ENCODE measurements at places on chromosomes 16 and 17. TPM values are rescaled to one million over a fixed set of nuclear protein-coding genes. Genes with fewer than 3 reads are reported as not detected.
A peak's percentile ranks its signal among the peaks of the same experiment; 100 is the strongest.

The KRTAP9-8 gene
- not detected for total RNA-seq

The CCL2 gene
- 11.3 TPM for total RNA-seq

The TRIM37 gene
- 32.4 TPM for total RNA-seq

The CACNG3 gene
- total RNA-seq = not detected

The KRTAP1-5 gene
- total RNA-seq = not detected

The G6PC1 gene
- total RNA-seq = not detected

The NPIPB9 gene
- total RNA-seq = 7.4 TPM

The C17orf67 gene
- total RNA-seq = 1.0 TPM

The KRTAP4-6 gene
- not detected for total RNA-seq

The GNAO1 gene
- 3.9 TPM for total RNA-seq

The KRTAP9-4 gene
- total RNA-seq = not detected

The ITGA3 gene
- 42.2 TPM for total RNA-seq

The SCGB1C2 gene
- total RNA-seq = not detected

The PRSS22 gene
- total RNA-seq = 18.2 TPM

DNA sequence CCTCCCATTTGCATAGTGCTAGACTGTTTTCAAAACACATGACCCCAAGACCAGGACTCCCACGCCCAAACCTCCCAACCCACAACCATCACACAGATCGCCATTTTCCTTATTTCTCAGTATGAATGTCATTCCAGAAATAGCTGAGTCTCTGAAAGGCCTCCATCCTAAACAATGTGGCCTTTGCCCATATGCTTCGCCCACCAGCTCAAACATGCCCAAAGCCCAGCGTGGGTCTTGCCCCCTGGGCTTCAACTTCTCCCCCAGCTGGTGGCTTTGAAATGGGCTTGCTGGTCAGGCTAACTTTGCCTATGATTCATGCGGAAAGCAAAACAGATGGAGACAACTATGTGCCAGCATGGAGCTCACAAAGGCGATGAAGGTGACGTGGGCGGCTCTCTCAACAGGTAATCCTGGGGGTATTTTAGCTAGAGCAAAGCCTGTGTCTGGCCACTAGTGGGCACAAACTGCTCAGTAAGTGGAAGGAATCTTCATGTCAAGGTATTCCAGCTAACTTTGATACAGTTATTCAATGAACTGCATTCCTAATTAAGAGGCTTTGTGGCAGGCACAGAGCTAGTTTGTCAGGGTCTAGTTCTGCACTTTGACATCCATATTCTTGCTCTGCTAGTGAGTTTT lies 17.1 kb downstream of the PMP22 start:
- no peak for DNase-seq

DNA sequence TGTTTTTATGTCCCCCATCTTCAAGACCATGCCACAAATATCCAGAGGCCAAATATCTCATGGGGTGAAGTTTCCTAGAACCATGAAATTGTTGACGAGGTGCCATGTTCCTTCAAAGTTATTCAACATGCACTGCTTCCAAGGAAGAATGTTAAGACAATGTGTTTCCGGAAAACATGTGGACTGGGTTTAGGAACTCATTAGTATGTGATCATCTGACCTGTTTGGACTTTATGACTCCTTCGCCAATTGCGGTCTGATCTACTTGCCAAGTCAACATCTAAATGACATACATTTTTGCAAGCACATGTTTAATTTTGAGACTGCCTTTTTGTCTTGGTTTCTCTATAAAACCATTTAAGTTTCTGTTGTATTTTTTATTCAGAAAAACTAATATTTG lies 234.8 kb downstream of the MAF start:
- DNase-seq = no peak

DNA sequence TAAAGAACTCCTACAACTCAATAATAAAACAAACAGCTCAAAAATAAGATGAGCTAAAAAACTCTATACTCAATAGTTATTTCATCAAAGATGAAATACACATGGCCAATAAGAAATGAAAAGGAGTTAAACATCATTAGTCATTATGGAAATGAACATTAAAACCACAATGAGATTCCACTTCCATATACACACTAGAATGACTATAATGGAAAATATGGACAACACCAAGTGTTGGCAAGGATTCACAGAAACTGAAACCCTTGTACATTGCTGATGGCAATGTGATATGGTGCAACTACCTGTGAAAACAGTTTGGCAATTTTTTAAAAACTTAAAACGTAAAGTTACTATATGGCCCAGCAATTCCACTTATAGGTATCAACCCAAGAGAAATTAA lies 91.4 kb downstream of the GRIN2A start:
- no peak for DNase-seq

- peak; percentile 60 for DNase-seq
Observed at GRCh38 chr17:60390925-60391470, 935 bp downstream of the USP32 start.

GRCh38 chr16:85072076-85072860 lies 40.0 kb downstream of the CIBAR2 start:
- no peak for DNase-seq

- DNase-seq = no peak
Observed at GRCh38 chr17:33949100-33949499, 306.0 kb upstream of the CCL2 start.

DNA sequence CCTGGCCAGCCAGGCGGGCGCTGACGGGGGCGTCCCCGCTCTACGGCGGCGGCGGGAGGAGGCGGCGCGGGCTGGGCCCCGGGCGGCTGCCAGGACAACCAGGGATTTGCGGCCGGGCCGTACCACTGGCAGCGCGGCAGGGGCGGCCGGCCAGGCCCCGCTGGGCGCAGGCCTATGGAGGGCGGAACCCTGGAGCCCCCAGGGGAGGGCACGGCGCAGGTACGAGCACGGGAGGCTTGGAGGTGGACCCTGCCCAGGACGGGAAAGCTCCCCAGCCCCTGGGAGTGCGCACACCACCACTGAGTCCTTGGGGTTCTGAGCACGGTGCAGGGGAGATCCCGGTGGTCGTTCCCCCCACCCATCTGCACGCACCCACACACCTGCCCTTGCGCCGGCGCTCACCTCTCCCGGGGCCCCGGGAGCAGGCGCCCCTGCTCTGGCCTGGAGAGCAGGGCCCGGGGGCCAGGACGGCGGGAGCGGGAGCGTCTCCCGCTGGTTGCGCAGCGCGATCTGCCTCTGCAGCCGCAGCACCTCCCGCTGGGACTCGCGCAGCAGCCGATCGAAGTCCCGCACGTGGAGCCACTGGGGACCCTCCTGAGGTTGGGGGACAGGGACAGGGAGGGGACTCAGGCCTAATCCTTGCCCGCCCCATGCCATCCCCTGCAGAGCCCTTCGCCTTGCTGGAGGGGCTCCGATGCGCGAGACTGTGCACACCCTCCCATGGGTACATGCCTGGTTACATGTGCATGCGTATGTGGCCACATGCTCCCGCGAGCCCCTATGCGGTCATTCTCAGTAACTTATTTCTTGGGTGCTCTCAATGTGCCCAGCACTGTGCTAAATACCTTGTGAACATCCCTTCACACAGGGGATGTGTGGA lies 3.9 kb downstream of the TSPOAP1 start:
- DNase-seq = peak; percentile 68

GRCh38 chr17:74607221-74607620 lies 15.1 kb upstream of the CD300LD start:
- no peak for DNase-seq

DNA sequence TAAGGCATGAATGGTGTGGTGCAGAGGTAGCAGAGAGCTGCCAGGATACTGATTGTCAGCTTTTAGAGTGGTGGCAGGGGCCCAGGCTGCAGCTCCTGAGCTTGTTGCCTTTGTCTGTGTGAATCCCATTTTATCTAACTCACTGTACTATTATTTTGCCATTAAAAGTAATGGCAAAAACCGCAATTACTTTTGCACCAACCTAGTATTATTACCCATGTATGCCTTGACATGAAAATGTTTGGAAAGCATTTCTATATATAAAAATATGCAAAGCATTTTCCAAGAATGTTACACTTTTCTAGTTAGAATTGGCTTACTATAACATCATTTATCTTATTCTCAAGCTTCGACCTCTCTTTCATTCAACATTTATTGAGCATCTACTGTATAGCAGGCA lies 308.1 kb upstream of the MYOCD start:
- no peak for DNase-seq

DNA sequence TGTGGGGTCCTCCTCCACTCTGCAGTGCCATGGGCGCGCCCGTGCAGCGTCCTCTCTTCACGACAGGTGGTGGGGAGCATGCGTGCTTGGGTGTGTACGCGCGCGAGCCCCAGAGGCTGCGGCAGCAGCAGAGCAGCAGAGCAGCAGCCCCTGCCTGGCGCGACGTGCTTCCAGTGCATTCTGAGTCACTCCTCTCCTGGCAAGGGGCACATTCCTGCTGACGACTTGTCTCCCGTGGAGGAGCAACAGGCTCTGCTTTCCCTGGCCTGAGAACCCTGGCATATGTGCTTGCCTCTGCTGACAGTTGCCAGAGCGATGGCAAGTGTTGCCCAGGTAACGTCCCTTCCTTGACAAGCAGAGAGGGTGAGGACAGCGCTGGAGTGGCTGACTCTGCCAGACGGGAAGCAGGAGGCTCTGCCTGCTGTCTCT lies 133.8 kb upstream of the PLCG2 start:
- DNase-seq = peak; percentile 90

DNA sequence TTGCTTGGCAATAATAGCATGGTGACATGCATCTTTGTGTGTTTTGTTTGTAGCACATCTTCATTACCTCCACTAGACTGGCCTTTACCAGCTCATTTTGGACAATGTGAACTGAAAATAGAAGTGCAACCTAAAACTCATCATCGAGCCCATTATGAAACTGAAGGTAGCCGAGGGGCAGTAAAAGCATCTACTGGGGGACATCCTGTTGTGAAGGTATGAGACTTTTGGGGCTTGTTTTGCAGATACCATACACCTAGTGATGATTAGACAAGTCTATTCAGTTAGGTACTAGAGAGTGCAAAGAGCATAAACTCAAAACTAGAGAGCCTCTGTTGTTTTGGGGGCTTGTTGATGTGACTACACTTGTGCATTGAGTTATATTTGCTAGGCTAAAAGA lies 41.2 kb downstream of the NFATC3 start:
- DNase-seq = no peak

DNA sequence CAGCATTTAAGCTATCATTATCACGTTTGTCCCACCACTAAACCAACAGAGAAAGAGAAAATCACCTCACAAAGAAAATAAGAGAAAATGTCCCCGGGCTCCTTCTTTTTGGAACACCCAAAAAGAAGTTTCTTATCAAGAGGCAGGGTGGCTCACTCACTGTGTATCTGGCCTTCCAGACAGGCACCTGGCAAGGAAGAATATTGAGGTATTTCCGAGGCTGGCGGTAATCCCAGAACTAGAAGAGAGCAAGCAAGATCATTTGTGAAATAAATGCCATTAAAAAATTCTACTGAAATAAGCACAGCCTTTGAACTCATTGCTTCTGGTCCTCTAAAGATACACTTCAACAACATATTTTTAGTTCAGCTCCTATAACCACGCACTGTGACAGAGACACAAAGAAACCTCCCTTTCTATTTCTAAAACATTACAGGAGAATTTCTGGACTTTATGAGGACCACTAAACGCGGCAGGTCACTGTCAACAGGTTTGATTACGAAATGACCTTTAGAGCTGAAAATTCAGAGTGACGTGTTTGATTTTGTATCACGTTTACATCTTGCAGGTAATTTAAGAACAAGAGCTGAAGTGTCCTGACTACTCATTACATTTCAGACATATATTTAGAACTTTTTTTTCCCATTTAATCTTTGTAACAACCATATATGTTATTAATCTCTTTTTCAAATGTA lies 61.0 kb downstream of the WDR59 start:
- DNase-seq = no peak

GRCh38 chr16:56675685-56676210 lies 6.1 kb downstream of the MT1H start:
- no peak for DNase-seq

GRCh38 chr16:83603723-83604570 lies 203.8 kb upstream of the HSBP1 start:
- DNase-seq = no peak

DNA sequence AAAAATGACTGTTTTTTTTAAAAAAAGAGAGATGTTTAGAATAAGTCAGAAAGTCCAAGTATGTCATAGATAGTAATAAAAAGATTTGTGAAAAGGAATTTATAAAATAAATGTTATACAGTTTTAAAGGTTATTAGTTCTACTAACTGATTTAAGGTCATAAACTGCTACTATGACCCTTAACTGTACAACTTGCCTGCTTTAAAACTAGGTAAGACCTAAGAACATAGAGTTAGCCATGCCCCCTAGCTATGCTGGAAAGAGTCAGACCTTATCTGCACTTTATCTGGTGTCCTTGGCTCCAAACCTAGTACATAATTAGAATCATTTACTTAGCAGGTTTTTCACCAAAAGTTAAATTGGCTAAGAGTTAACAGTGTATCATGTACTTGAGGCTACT lies 23.5 kb upstream of the SLC6A2 start:
- no peak for DNase-seq

DNA sequence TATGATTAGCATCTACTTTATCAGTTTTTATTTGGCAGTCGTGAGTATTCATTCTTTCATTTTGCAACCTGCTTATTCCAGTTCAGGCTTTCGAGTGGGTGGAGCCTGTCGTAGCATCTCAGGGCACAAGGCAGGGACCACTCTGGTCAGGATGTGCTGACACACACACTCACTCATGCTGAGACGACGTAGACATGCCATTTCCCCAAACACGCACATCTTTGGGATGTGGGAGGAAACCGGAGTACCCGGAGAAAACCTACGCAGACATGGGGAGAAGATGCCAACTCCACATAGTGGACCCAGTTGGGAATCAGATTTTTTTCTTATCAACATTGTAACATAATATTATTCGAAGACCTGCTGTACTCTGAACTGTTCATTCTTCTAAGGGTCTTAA lies 756.5 kb upstream of the RBFOX1 start:
- DNase-seq = no peak

DNA sequence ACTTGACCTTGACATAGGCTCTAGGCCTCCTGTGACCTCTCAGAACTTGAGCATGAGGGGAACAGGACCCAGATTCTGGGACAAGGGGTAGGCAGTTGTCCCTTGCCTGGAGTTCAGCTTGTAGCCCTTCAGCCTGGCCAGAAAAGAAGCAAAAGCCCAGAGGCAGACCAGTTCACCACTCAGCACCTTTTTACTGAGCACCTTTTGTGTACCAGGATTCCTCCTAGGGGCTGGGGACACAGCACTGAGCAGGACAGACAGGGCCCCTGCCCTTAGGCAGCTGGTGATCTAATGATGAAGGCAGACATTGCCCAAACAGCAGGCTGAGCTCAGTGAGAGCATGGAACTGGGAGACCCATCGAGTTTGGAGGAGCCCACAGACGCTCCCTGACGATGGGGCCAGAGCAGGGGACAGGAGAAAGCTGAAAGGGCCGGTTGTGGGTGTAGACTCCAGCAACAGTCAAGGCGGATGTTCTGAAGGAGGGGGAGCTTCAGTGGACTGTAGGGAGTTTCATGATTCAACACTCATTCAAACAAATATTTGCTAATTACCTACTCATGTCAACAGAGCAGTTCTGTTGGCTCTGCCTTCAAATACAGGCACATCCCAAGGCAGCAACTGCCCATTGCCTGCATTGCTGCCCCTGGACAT lies 32.0 kb downstream of the SBK1 start:
- DNase-seq = no peak

DNA sequence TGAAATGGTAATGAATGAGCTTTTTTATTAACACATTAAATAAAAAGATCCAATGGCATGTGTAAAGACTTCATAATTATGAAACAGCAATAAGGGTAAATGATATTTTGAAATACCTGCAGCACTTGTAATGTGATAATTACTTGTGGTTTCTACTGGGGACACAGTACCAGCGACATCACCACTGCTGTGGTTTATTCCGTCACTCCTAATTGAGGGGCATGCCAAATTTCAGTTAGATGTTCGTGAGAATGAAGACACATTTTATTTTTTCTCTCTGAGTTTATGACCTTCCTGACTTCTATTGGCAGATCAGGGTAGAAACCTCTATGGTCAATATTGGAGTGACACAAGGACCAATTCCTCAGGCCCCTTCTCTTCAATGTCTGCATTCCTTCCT lies 131.9 kb upstream of the XYLT1 start:
- no peak for DNase-seq

Data from tongue (tissue), 3 donors.